ENCODE measurements at places on chromosomes 2 and 18. TPM values are rescaled to one million over a fixed set of nuclear protein-coding genes. Genes with fewer than 3 reads are reported as not detected.

Gene HSPE1
- 149 TPM for total RNA-seq

Gene IKZF2
- 13.2 TPM for total RNA-seq

Gene PUS10
- 6.1 TPM for total RNA-seq

Gene UPP2
- not detected for total RNA-seq

Gene CFC1
- 0.50 TPM for total RNA-seq

Gene NT5C1B
- total RNA-seq = not detected

Gene CXCR1
- 0.36 TPM for total RNA-seq

Gene TUBA4B
- not detected for total RNA-seq
